ENCODE measurements at places on chromosomes 6 and 20.

DNA sequence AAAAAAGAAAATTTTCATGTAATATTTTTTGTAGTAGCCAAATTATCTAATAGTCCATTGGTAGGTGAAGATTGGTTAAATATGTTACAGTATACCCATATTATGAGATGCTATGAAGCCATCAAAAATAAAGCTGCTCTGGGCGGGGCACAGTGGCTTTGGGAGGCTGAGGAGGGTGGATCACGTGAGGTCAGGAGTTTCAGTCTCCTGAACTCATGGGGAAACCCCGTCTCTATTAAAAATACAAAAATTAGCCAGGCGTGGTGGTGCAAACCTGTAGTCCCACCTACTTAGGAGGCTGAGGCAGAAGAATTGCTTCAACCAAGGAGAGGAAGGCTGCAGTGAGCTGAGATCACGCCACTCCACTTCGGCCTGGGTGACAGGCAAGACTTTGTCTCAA is 360.5 kb downstream of the KIF16B start:
- no peak for DNase-seq

- no peak for DNase-seq
Observed at GRCh38 chr6:131916847-131917246, 34.3 kb downstream of the CCN2 start.

- no peak for DNase-seq
Observed at GRCh38 chr6:123171341-123172115, 175.5 kb downstream of the CLVS2 start.

GRCh38 chr6:122098201-122098678 is 301.2 kb upstream of the HSF2 start:
- no peak for DNase-seq

Measured in activated CD4-positive, alpha-beta T cell treated with anti-CD3 and anti-CD28 coated beads for 4 hours (primary cell).